ENCODE measurements at places on chromosomes 16 and 17. TPM values are rescaled to one million over a fixed set of nuclear protein-coding genes. Genes with fewer than 3 reads are reported as not detected.

Gene RMI2
- 58.4 TPM for total RNA-seq

Gene CRHR1
- total RNA-seq: not detected

Gene GUCY2D
- not detected for total RNA-seq

Gene MARCHF10
- total RNA-seq: not detected

Gene FGF11
- total RNA-seq: 21.3 TPM

Gene HOXB3
- 9.2 TPM for total RNA-seq

Gene SNX20
- total RNA-seq: 76.4 TPM

Gene OR4D1
- 0.91 TPM for total RNA-seq
